ENCODE measurements at places on chromosomes 2 and 18.

DNA sequence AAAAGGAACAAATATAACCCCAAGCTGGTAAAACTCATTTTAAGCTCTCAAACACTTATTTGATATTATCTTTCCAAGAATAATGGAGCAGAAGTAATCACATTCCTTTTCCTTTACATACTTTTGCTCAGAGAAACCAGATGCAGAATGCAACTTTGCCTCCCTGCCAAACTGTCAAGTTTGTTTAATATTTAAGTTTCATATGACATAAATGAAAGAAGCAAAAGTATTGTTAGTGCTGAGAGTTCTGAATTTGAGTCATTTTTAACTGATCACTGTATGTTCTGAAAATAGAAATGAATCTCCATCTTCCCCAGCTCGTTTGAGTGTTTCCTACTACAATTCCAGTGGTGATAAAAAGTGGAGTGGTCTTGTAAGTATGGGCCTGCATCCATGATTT is 423.4 kb downstream of the PID1 start:
- DNase-seq = no peak

- DNase-seq = no peak
Measured at GRCh38 chr18:39773646-39774045, 2181.4 kb upstream of the PIK3C3 start.

GRCh38 chr2:219886615-219887014 is 259.2 kb downstream of the SLC4A3 start:
- DNase-seq = no peak

DNA sequence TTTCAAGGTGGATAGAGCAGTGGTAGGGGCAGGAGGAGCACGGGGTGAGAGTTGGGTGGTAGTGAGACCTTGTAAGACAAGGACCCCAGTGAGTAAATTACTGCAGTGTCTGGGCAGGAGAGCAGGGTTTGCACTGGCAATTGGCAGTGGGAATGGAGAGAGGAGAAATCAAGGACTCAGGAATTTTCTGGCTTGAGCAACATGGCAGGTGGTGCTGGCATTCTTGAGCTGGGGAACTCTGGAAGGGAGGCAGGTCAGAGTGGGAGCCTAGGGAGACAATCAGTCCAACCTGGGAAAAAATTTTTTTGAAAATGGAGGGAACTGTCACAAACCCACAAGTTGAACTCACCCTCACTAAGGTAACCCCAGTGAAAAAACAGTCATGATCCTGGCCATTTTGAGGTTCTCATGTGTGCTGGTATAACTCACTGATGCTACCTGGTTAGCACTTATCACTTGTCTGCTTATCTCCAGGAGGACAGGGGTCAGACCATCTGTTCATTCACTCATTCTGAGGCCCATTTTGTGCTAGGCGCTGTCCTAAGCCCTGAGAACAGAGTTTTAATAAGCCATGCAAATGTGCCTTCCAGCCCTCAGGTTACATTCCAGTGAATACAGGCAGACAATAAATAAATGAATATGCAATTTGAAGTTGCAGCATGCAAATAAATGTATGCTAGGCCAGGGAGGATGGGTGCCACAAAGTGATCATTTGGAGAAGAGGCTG is 92.2 kb upstream of the SEC11C start:
- no peak for DNase-seq

- no peak for DNase-seq
Measured at GRCh38 chr18:58669731-58670378, 1.4 kb upstream of the MALT1 start.

- DNase-seq = no peak
Measured at GRCh38 chr2:207161247-207162123, 4.3 kb downstream of the KLF7 start.

- no peak for DNase-seq
Measured at GRCh38 chr2:238475566-238475965, 48.8 kb downstream of the ASB1 start.

DNA sequence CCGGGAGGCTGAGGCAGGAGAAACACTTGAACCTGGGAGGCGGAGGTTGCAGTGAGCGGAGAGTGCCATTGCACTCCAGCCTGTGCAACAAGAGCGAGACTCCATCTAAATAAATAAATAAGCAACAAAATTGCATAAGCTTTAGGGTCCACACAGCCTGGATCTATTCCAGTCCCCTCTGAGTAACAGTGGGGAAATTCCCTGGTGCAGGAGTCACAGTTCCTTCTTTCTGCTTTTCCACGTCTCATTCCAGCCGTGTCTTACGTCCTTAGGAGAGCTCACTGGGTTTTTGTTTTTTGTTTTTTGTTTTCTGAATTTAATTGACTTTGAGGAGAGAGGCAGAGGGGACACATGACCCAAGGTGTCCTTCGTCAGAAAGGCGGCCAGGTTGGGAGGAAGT is 44.6 kb downstream of the B3GNT2 start:
- no peak for DNase-seq

- no peak for DNase-seq
Measured at GRCh38 chr18:60499675-60500074, 127.1 kb upstream of the MC4R start.

- DNase-seq = no peak
Measured at GRCh38 chr2:164935118-164936101, 19.9 kb downstream of the SLC38A11 start.

DNA sequence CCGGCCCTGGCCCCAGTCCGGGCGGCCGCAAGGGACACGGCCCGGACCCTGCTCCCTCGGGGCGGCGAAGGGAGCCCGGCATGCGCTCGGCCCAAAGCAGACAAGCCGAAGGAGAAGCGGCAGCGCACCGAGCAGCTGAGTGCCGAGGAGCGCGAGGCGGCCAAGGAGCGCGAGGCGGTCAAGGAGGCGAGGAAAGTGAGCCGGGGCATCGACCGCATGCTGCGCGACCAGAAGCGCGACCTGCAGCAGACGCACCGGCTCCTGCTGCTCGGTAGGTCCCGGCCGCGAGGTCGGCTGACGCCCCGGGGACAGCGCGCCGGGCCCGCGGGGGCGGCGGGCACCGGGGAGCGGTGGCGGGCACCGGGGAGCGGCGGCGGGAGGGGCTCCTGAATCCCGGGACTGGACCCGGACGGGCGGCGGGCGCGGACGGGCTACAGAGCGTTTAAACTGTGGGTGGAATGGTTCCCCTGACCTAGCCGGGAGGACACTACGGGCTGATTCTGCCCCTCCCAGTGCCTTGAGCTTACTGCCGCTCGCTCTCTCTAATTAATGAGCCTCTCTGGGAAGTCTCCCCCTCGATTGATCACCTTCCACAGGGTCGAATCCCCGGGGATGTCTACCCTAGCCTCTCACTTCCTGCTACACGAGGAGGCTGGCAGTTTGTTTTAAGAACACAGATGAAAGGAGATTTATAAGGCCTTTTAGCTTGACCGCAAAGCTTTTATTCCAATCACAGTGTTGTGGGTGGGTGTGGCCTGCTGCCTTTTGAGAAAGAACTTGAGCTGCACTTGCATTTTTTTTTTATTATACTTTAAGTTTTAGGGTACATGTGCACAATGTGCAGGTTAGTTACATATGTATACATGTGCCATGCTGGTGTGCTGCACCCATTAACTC is 853 bp downstream of the GNAL start:
- no peak for DNase-seq

GRCh38 chr18:39455285-39455684 is 1889.7 kb upstream of the CELF4 start:
- DNase-seq = no peak

- DNase-seq = no peak
Measured at GRCh38 chr2:223725494-223725893, 111.9 kb downstream of the AP1S3 start.

DNA sequence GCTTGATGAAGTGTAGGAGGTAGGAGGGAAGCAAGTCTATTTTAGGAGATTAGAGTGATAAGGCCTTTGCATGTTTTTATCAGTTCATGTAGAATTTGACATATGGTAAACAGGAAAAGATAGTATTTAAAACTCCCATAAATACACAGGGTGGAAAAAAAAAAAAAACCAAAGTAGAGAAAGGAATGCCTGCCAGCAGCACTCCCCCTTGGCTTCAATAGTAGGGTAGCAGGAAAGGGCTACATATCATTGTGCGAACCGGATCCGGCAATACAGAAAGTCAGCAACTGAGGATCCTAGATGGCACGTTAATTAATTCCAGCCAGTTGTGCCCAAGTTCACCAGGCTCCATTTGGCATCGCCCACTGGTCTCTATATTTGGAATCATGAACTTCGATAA is 159.6 kb upstream of the SMIM21 start:
- no peak for DNase-seq

GRCh38 chr2:223460774-223461211 is 141.4 kb downstream of the SCG2 start:
- DNase-seq = no peak

DNA sequence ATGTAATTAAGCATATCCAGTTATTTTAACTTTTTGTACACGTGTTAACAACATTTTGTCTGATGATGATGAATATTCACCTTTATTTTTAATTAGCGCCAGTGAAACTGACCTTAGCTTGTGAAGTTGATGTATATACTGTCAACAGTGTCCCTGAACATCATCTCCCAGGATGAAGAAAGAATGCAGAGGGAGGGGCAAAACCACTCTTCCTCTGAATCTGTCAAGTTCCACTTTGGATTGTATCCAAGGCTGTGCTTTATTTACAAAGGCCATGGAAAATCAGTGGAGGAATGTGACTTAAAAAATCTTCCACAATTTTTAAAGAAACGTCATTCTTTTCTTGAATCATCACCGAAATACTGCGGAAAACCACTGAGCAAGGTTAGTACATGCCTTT is 4.5 kb upstream of the RMDN2 start:
- DNase-seq = no peak

DNA sequence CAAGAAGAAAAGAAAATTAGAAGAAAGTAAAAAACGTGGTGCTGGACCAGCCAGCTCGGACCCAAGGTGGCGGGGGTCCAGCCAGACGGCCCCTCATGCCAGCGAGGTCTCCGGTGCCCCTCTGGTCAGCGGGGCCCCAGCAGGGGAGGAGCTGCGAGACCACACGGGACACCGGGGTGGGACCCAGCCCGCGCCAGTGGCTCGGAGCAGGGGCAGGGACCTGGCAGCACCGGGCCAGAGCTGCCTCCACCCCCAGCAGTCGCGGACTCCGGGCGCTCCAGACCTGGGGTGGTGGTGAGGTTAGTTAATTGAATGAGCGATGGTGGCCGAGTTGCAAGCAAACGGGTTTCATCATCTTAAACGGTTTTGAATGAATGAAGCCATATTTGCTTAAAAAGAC is 289.9 kb upstream of the MC4R start:
- no peak for DNase-seq

DNA sequence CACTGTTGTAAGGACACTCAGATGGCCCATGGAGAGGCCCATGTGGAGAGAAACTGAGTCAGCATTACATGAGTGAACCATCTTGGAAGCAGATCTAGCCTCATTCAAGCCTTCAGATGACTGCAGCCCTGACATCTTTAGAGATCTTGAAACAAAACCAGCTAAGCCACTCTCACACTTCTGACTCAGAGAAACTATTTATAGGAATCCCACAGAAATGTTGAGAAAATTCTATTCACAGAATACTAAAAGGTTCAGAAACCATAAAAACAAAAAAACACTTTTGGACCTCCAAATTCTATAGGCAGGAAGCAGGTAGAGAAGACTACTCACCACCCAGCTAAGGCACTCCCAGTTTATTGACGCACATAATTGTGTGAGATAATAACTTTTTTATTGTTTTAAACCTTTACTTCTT is 8.7 kb downstream of the TMEM169 start:
- DNase-seq = no peak
